ENCODE measurements at places on chromosomes 3 and 15. TPM values are rescaled to one million over a fixed set of nuclear protein-coding genes. Genes with fewer than 3 reads are reported as not detected.

Gene FGF7
- total RNA-seq: 369 TPM

Gene TMEM158
- total RNA-seq: 22.9 TPM

GRCh38 chr15:80727196-80727595 lies 32.1 kb downstream of the ABHD17C start:
- no peak for DNase-seq

- DNase-seq: no peak
Measured at GRCh38 chr3:149751551-149751950, 738 bp downstream of the COMMD2 start.

- DNase-seq: peak; percentile 89
Measured at GRCh38 chr3:11846281-11847266, at the start of gene TAMM41. TAMM41 (minus strand) TSS chr3:11846885; CDS start chr3:11846636, 249 bp downstream.

- DNase-seq: peak; percentile 20
Measured at GRCh38 chr3:137792626-137793271, 28.6 kb downstream of the SOX14 start.

DNA sequence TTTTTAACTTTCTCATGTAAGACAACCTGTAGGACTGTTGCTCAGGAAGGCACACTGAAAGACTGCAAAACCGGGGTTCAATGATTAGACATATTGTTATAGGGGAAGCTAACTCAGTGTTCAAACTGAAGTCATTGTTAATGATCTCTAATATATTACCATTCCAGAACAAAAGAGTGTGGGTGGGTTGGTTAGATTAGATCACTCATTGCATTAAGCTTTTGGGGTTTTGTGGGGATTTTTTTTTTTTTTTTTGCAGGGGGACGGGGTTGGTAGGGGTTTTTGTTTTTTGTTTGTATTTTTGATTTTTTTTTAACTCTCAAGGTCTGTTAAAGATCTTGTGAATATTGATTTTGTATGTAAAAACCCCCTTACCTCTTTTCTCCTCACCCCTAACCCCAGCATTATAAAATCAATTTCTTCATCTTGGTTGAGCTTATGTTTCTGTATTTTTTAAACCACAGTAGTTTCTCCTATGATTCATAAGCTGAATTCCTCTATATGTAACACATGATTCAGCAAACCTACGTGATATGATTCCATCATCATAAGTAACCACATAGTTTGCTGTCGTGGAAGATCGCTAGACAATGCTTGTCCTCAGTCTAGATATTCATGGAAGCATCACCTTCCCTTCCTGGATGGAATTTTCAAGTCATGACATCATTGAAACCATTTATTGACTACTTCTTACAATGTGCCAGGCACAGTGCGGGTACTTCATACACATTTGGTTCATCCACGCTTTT lies 544.1 kb upstream of the MDFIC2 start:
- DNase-seq: peak; percentile 78

GRCh38 chr3:180802837-180803236 lies 109.6 kb upstream of the FXR1 start:
- peak; percentile 18 for DNase-seq

DNA sequence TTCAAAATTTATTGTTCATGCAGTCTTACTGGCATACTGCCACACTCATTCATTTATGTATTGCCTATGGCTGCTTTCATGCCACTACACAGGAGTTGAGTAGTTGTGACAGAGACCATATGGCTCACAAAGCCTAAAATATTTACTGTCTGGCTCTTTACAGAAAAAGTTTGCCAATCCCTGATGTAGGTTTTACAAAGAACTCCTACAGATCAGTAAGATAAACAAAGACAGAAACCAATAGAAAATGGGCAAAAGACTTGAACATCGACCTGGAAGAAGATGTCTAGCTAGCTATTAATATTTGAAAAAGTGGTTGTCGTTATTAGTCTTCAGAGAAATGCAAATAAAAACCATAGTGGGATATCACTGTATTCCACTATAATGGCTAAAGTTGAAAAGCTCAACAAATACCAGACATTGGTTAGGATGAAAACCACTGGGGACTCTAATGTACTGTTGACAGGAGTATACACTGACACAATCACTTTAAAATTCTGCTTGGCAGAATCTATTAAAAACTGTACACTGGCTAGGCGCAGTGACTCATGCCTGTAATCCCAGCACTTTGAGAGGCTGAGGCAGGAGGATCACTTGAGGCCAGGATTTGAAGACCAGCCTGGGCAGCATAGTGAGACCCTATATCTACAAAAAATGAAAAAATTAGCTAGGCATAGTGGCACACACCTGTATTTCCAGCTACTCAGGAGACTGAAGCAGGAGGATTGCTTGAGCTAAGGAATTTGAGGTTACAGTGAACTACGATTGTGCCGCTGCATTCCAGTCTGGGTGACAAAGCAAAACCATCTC lies 87.7 kb downstream of the NEO1 start:
- peak; percentile 65 for DNase-seq

GRCh38 chr3:117520582-117520981 lies 811.0 kb downstream of the TUSC7 start:
- no peak for DNase-seq

- no peak for DNase-seq
Measured at GRCh38 chr3:23537101-23537551, 268.6 kb upstream of the UBE2E1 start.

Gene PLA2G4D
- not detected for total RNA-seq

- DNase-seq: no peak
Measured at GRCh38 chr3:157275832-157276231, 115.9 kb upstream of the CCNL1 start.

DNA sequence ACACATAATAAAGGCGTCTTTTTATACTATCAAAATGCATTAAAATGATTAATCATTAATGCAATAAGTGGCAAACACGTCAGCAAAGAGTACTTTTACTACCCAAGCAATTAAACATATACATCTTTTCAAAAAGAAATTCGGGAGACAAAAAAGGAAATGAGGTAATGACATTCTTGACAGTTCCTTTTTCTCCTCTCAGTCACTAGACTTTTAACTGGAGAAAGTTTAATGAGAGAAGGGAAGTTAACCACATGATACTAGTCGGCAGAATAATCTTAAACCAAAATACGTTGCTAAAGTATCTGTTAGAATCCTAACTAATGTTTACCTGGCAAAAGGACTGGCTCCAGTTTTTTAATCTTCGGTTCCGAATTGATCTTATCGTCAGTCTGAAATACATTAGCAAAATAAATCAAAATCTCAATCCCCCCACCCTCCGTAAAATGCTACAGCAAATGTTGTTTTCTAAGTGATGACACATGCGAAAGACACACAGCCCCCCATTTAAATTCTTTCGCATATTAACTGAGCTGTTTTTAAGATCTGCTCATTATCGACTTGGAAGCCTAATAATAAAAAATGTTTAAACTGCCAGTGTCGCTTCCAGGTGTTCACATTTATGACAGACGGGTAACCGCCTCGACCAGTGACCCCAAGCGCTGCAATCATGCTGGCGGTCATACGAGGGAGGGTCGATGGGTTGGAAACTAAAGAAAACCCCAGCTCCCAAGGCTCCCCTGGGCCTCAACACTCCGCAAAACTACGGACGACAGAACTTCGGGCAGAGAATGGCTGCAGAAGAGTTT lies 778 bp downstream of the MTMR10 start:
- peak; percentile 28 for DNase-seq

- DNase-seq: no peak
Measured at GRCh38 chr3:156902916-156903315, 76.8 kb downstream of the LEKR1 start.

DNA sequence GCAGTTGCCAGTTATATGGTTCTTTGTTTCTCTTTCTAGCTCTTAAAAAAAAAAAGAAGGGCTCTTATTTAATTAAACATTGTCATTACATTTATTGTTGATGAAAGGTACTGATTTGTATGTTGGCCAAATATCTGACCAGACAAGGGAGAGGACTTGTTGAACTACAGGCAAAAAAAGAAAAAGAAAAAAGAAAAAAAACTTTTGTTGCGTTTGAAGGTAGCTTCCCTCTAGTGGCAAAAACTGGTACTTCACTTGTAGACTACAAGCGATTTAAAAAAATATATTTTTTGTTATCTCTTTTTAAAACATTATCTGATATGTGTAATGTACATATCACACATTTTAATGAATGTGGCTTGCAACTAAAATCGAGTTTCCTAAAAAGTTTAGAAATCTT lies 280.6 kb downstream of the ROBO2 start:
- peak; percentile 49 for DNase-seq

DNA sequence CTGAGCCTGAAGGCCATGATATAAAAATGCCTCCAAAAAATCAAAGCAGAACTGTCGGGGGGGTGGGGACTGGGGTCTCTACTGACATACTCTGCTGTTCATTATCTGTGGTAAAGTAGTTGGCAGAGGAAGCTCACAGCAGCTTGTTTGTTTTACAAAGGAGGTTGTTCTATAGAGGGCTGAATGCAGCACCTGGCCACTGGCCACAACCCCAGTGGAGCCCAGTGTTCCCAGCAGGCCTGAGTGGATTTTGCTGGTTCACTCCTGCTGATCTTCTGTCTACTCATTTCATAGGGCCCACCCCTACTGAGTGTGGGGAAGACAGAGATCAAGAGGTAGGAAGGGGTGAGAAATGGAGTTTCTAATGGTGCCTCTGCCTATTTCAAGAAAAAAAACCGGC lies 125.5 kb downstream of the DIPK2A start:
- no peak for DNase-seq

Gene GMNC
- total RNA-seq: 0.97 TPM

Gene GOLGA6A
- not detected for total RNA-seq

- no peak for DNase-seq
Measured at GRCh38 chr3:194986208-194987043, 284.5 kb downstream of the XXYLT1 start.

GRCh38 chr3:123152687-123153086 lies 49.1 kb upstream of the SEC22A start:
- no peak for DNase-seq
